SJCRH30 (cell line): ENCODE measurements at places on chromosomes 1 and 21. TPM values are rescaled to one million over a fixed set of nuclear protein-coding genes. Genes with fewer than 3 reads are reported as not detected.

GRCh38 chr1:69269491-69269890 is 298.2 kb upstream of the LRRC7 start:
- H3K27ac ChIP-seq = no peak overlapping the region
- H3K4me3 ChIP-seq = no peak overlapping the region
- no peaks in the 10 kb centered on the region for H3K4me1 ChIP-seq
- H3K36me3 ChIP-seq = no peaks in the 10 kb centered on the region

- H3K27me3 ChIP-seq = no peaks in the 10 kb centered on the region
- no peaks in the 10 kb centered on the region for H3K4me1 ChIP-seq
- no peak overlapping the region for H3K4me3 ChIP-seq
- H3K36me3 ChIP-seq = no peaks in the 10 kb centered on the region; the same call in 1 of the 2 replicates
These were observed 43.0 kb downstream of the SLC19A1 start for GRCh38 chr21:45499201-45499750.

DNA sequence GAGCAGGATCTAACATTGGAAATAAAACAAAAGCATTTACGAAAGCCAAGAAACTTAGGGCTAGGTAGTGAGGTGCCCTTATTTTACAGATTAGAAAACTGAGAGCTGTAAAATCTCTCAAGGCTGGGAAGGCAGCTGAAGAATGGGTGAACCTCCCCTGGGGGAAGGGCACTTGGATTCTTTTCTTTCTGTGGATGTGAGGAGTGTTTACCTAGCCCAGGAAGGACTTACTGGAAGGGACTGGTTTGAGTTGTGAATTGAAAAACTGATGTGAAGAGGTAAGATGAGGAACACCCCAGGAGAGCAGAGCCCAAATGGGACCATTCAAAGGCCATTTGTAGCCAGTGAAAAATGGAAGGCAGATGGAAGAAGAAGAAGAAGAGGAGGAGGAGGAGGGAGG is 74.7 kb upstream of the NGF start:
- no peak overlapping the region for H3K27ac ChIP-seq
- no peak overlapping the region for H3K4me3 ChIP-seq
- H3K27me3 ChIP-seq = no peaks in the 10 kb centered on the region
- DNase-seq = no peak

LMX1A gene
- total RNA-seq = not detected in 2 replicates

- H3K27ac ChIP-seq = no peak overlapping the region
- H3K36me3 ChIP-seq = no peaks in the 10 kb centered on the region
- H3K4me1 ChIP-seq = no peaks in the 10 kb centered on the region
- no peak for DNase-seq
These were observed 69.3 kb downstream of the GLIS1 start for GRCh38 chr1:53669621-53670191.

GRCh38 chr1:235648954-235649367 is 623 bp downstream of the GNG4 start:
- peak overlapping the region; percentile 78 for H3K4me3 ChIP-seq
- no peaks in the 10 kb centered on the region for H3K36me3 ChIP-seq
- no peaks in the 10 kb centered on the region for H3K27me3 ChIP-seq
- no peaks in the 10 kb centered on the region for H3K4me1 ChIP-seq

CHD5 gene
- total RNA-seq = 0.05 and 0.06 TPM in 2 replicates

DNA sequence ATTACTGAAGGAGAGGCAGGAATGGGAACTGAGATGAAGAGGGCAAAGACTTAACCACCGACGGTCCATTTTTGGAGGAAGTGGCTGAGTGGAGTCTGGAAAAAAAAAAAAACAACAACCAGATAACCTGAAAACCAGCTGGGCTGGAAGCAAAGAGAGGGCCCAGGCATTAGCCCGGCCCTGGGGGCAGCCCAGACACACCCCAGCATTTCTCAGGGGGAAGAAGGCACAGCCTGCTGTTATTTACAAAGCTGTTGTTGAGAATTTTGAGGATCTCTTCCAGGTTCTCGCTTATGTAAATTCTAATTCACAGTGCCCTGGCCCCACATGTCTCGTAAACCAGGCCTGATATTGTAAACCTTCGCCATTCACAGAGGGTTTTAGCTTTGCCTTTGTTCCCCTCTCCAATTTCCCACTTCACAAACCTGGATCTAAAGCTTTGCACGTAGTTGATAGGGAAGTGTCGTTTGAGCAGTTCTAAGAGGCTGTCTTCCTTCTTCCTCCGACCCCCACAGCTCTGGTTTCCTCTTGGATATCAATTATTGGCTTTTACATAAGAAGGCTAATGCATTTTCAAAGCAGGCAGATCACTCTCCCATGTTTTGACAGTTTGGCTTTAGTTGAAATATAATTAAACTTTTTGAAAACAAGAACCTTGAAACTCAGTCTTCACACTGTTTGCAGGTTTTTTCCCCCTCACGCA is 161.8 kb upstream of the IRF2BP2 start:
- H3K36me3 ChIP-seq = no peaks in the 10 kb centered on the region
- H3K4me1 ChIP-seq = peaks cover 15% of the 10 kb centered on the region
- peak; percentile 31 for DNase-seq
- peak overlapping the region; percentile 91 for H3K27ac ChIP-seq
- no peaks in the 10 kb centered on the region for H3K27me3 ChIP-seq

PRAMEF9 gene
- not detected in 2 replicates for total RNA-seq

LCE1F gene
- not detected in 2 replicates for total RNA-seq

GSTM1 gene
- total RNA-seq = not detected in 2 replicates

DNA sequence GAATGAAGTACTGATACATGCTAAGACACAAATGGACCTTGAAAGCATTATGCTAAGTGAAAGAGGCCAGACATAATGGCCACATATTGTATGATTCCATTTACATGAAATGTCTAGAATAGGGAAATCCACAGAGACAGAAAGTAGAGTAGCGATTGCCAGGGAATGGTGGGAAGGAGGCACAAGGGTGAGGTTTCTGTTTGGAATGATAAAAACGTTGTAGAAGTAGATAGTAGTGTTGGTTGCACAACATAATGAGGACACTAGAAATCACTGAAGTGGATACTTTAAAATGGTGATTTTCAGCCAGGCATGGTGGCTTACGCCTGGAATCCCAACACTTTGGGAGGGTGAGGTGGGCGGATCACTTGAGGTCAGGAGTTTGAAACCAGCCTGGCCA is 97.6 kb upstream of the VANGL1 start:
- no peak overlapping the region for H3K4me3 ChIP-seq
- no peak overlapping the region for H3K27ac ChIP-seq
- no peak for DNase-seq
- no peaks in the 10 kb centered on the region for H3K36me3 ChIP-seq
